ENCODE measurements at places on chromosomes 7 and 10.

- no peak for DNase-seq
These were observed 124.8 kb downstream of the ACTR3B start for GRCh38 chr7:152884321-152884720.

- no peak for DNase-seq
These were observed 133.8 kb upstream of the CCDC6 start for GRCh38 chr10:60040014-60040662.

- no peak for DNase-seq
These were observed 23.4 kb upstream of the GSAP start for GRCh38 chr7:77439572-77439971.

GRCh38 chr7:111235709-111236108, 144.8 kb downstream of the LRRN3 start:
- DNase-seq, result no peak

DNA sequence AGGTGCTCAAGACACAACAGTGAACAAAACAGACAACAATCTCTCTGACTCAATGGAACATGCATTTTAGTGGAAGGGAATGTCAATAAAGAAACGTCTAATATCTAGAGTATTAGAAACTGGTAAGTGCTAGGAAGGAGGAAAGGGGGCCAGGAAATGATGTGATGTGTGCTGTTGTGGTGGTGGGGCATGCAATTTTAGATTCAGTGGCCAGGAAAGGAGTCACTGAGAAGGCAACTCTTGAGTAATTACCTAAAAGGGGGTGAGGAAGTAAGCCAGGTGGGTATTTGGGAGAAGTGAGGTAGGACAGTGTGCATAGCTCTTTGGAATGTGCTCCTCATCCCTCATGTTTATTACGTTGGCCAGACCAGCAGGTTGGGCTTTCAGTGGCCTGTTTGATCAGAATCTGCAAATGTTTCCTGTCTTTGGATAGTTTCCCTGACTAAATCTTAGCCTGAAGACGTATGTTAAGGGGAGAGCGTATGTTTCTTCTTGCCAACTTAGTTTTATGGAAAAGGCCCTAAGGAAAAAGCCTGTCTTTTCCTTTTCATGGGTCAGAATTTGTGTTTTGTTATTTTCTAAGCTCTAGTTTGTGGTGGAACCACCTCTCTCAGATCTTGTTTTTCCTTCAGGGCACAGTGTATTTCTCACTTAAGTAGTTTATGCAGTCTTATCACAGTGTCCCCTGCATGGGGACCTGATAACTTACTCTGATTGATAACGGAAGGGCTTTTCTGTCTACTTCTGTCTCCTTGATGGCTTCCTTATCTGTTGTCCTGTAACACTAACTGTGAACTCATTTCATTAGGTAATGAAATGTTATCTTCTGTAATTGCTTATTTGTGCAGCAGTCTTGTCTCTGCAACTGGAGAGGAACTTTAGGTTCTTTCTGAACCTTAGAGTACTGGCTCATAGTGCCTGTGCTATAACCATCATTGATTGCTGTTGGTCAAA, 203.7 kb downstream of the AUTS2 start:
- DNase-seq, result no peak

DNA sequence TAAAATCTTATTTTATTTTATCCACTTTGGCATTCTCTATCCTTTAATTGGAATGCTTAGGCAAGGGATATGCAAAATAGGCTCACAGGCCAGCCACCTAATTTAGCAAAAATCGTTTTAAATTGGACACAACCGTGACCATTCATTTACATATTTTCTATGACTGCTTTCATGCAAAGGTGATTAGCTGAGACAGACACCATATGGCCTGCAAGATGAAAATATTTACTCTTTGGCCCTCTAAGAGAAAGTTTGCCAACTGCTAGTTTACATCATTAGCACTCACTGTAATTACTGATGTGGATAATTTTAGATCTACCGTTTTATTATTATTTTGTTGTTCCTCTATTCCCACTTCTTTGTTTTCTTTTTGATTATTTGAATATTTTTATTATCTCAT, 375.5 kb upstream of the LRRTM3 start:
- no peak for DNase-seq

GRCh38 chr7:88546808-88547207, 212.7 kb upstream of the ZNF804B start:
- DNase-seq, result peak; percentile 55

DNA sequence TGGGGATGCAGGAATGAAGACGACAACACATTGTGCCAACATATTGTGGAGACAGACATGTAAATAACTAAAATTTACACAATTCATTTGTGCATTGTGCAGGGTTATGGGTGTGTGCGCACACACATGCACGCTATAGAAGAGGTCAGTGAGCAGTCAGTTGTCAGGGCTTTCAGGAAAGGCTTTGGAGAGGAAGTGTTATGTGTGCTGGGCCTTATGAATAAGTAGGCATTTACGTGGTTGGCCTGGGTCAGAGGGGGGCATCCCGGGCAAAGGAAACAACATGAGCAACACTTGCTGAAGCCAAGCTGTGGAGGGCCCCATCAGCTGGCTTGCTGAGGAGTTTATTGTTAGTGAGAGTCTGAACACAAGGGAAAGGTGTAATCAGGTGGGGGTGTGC, 4.1 kb downstream of the PRXL2A start:
- DNase-seq, result no peak

GRCh38 chr10:114664127-114664526, 6.1 kb upstream of the ABLIM1 start:
- no peak for DNase-seq

GRCh38 chr7:2141651-2142050, 91.1 kb downstream of the MAD1L1 start:
- no peak for DNase-seq

GRCh38 chr7:22911889-22912288, 89.2 kb upstream of the TOMM7 start:
- DNase-seq, result no peak

All from activated CD4-positive, alpha-beta T cell treated with anti-CD3 and anti-CD28 coated beads, Interleukin-2, Interleukin-4, amounts not matched to agents 100 ng/mL and 50 ng/mL, durations not matched to agents 16 hours and 8 hours (primary cell).